WTC11 (cell line): ENCODE measurements at places on chromosomes 2 and 18. TPM values are rescaled to one million over a fixed set of nuclear protein-coding genes. Genes with fewer than 3 reads are reported as not detected.

Gene NIF3L1
- 49.1 to 51.2 TPM (median 50.6 TPM) in 3 replicates for total RNA-seq

Gene MARCO
- 0.11 to 0.39 TPM in 2 of 3 replicates, not detected in the other for total RNA-seq

Gene DNER
- total RNA-seq: 2.5 to 3.7 TPM (median 2.9 TPM) in 3 replicates

Gene ABCB11
- 0.02 to 0.77 TPM (median 0.02 TPM) in 3 replicates for total RNA-seq

Gene CREG2
- total RNA-seq: 1.1 to 1.7 TPM (median 1.6 TPM) in 3 replicates

Gene CPO
- total RNA-seq: 0.37 to 1.2 TPM (median 0.46 TPM) in 3 replicates

Gene ST8SIA5
- total RNA-seq: 2.8 to 5.4 TPM (median 3.1 TPM) in 3 replicates

Gene RUFY4
- total RNA-seq: 0.31 to 0.64 TPM (median 0.57 TPM) in 3 replicates

Gene HOXD9
- total RNA-seq: not detected in 3 replicates

Gene SLC4A5
- total RNA-seq: 0.62 to 1.8 TPM (median 1.2 TPM) in 3 replicates

Gene SMC6
- total RNA-seq: 39.9 to 46.7 TPM (median 40.5 TPM) in 3 replicates

DNA sequence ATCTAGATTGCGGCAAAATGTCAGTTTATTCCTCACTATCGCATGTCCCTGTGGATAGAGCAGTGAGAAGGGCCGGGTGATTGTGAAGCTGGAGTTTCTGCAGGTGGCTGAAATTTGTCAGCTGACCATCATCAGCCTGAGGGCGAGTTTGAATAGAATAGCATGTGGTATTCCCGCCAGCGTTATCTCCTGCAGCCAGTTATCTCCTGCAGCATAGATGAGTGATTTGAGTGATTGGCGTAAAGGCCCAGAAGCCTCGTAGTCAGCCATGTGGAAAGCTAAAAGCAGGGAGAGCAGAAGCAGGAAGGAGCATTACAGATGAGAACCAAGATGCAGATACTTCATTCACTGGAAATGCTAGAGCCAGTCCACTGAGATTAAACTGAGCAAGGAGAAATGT lies 65.5 kb downstream of the CABLES1 start:
- DNase-seq: no peak
- H3K27me3 ChIP-seq: no peaks in the 10 kb centered on the region
- peaks cover 66% of the 10 kb centered on the region for H3K36me3 ChIP-seq
- H3K4me3 ChIP-seq: no peak overlapping the region
- no peak overlapping the region for H3K27ac ChIP-seq

GRCh38 chr2:153299809-153300208 lies 178.8 kb downstream of the RPRM start:
- H3K27me3 ChIP-seq: no peaks in the 10 kb centered on the region; the same call in 1 of the 2 replicates
- H3K4me1 ChIP-seq: peaks cover 13% of the 10 kb centered on the region
- no peak overlapping the region for H3K27ac ChIP-seq

GRCh38 chr2:73232403-73233153 lies 461 bp downstream of the PRADC1 start:
- H3K36me3 ChIP-seq: peaks cover 4% of the 10 kb centered on the region; the same call in 1 of the 2 replicates
- DNase-seq: no peak
- H3K27ac ChIP-seq: no peak overlapping the region
- no peaks in the 10 kb centered on the region; the same call in 1 of the 2 replicates for H3K27me3 ChIP-seq

- no peak overlapping the region for H3K4me3 ChIP-seq
- no peak overlapping the region for H3K27ac ChIP-seq
- no peaks in the 10 kb centered on the region for H3K36me3 ChIP-seq
These were observed 456.3 kb downstream of the DLGAP1 start for GRCh38 chr18:3998698-3999333.

- H3K4me1 ChIP-seq: peaks cover 4% of the 10 kb centered on the region
- no peak for DNase-seq
- H3K27ac ChIP-seq: no peak overlapping the region
- no peak overlapping the region for H3K4me3 ChIP-seq
These were observed 389.0 kb upstream of the ETAA1 start for GRCh38 chr2:67008155-67008554.

GRCh38 chr2:215917953-215918620 lies 95.3 kb downstream of the MREG start:
- peak overlapping the region; percentile 24; the same call in 1 of the 2 replicates for H3K4me3 ChIP-seq
- no peaks in the 10 kb centered on the region; the same call in 1 of the 2 replicates for H3K27me3 ChIP-seq
- H3K4me1 ChIP-seq: peaks cover 73% of the 10 kb centered on the region
- H3K27ac ChIP-seq: peak overlapping the region; percentile 98
- no peak for DNase-seq
- H3K36me3 ChIP-seq: peaks cover 7% of the 10 kb centered on the region

DNA sequence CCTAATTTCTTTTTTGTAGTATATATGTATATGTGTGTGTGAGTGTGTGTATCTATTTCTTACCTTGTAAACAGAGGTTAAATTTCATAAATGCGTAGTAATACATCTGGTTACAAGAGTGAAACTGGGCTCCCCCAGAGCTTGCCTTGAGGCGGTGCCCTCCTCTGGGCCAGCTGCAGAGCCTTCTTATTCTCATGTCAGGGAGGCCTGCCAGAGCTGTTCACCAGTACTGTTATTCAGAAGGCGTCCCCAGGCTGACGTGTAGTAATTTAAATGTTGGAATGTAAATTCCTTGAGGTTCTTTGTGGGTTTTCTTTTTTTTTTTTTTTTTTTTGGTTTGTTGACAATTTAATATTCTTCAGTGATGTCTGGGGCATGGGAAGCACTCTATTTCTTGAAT lies 11.2 kb downstream of the COPS8 start:
- no peak overlapping the region for H3K4me3 ChIP-seq
- H3K27ac ChIP-seq: no peak overlapping the region
- H3K4me1 ChIP-seq: peaks cover 15% of the 10 kb centered on the region
- peaks cover 52% of the 10 kb centered on the region for H3K36me3 ChIP-seq
- no peak for DNase-seq
- H3K27me3 ChIP-seq: no peaks in the 10 kb centered on the region

DNA sequence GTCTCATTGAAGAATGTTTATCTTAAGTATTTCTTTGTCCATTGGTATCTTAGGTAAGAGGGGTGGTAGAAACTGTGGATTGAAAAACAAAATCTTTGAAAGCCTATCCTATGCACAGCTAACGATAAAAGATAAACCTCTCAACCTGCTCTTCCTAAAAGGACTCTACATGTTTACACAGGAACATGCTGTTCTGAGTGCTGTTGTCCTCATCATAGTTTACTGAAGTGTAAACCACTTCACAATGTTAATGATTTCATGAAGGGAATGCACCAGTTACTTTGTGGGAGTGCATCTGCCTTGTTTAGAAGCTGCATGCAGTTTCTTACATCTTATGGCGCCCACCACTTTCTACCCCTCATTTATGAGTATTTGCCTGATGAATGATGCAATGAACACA lies 1.2 kb downstream of the ACMSD start:
- H3K36me3 ChIP-seq: peaks cover 19% of the 10 kb centered on the region
- no peaks in the 10 kb centered on the region for H3K27me3 ChIP-seq
- H3K27ac ChIP-seq: no peak overlapping the region
- DNase-seq: no peak
- peaks cover 19% of the 10 kb centered on the region; the same call in 1 of the 2 replicates for H3K4me1 ChIP-seq

DNA sequence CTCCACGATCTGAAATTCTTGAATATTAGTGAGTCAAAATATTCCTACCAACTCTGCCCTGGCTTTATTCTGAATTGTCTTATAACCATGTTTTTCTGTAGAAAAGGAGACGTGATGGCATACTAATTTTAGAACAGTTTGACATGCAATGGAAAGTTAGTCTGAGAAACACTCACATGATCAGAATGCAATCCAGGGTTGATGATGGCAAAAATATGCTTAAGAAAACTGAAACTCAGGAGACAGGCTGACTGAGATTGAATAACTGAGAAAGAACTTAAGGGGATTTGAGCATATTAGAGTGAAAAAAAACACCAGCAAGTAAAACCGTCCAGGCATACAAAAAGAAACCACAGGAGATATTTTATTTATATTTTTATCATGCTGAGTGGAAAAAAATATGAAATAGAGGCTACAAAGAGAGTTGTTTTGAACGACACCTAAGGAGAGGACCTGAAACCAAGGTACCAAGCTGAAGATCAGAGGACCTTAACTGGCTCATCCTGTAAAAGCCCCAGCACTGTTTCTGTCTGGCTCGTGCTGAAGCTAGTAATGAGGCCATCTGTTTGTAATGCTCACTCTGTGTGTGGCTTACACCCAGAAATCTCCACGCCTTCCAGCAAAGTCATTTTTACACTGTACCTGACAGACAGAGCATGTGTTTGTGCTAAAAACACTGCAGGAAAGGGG lies 437.2 kb upstream of the PKDCC start:
- no peak overlapping the region for H3K4me3 ChIP-seq
- no peaks in the 10 kb centered on the region for H3K27me3 ChIP-seq
- no peak overlapping the region for H3K27ac ChIP-seq

DNA sequence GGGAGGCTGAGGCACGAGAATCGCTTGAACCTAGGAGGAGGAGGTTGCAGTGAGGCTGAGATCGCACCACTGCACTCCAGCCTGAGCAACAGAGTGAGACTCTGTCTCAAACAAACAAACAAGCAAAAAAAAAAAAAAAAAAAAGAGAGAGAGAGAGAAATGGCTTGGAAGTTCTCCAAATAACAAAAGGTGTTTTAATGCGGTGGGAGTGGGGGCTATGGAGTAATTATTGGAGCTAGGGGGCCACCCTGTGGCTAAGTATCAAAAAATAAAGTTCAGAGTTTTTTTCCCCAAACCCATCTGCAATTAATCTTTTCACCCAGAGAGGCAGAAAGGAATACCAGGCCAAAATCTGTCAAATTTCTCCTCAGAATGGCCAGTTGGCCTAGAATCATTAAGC lies 23.0 kb upstream of the CEP68 start:
- H3K27ac ChIP-seq: no peak overlapping the region
- H3K4me1 ChIP-seq: peaks cover 47% of the 10 kb centered on the region
- peaks cover 8% of the 10 kb centered on the region for H3K36me3 ChIP-seq
- no peaks in the 10 kb centered on the region for H3K27me3 ChIP-seq

- no peaks in the 10 kb centered on the region for H3K36me3 ChIP-seq
- DNase-seq: no peak
- no peak overlapping the region for H3K4me3 ChIP-seq
- peaks cover 3% of the 10 kb centered on the region; the same call in 1 of the 2 replicates for H3K4me1 ChIP-seq
- H3K27me3 ChIP-seq: no peaks in the 10 kb centered on the region
These were observed 91.2 kb downstream of the POU3F3 start for GRCh38 chr2:104945121-104945520.

DNA sequence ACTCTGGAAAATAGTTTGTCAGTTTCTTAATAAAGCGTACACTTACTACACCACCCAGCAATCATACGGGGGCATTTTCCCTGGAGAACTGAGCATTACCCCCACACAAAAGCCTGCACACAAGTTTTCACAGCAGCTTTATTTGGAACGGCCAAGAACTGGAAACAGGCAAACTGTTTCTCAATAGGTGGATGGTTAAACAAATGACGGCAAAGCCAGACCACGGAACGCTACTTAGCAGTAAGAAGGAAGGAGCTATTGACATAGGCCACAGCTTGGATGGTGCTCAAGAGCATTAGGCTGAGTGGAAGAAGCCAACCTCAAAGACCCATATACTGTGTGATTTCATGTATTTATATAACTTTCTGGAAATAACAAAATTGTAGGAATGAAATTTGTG lies 9.0 kb downstream of the MALL start:
- no peaks in the 10 kb centered on the region for H3K4me1 ChIP-seq
- 0 out of 2 replicates have a peak, but pooled peaks cover 3% of the 10 kb centered on the region for H3K36me3 ChIP-seq
- H3K27ac ChIP-seq: no peak overlapping the region
- no peak overlapping the region for H3K4me3 ChIP-seq
- no peak for DNase-seq

DNA sequence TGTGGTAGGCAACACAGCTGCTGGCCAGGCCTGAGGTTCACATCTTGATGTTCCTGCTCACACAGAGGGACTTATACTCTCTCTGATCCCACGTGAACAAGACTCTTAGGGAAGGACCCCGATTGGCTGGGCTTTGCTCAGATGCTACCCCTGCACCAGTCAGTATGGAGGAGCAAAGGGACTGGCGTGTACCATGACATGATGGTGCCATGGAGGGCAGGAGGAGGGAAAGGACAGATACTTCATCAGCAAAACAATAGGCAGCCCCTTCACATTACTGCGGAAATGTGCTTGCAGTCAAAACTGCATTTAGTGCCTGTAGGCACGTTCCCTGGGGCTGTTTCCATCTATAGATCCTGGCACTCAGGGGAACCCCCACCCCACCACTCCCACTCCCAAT lies 42.7 kb downstream of the ZFP36L2 start:
- H3K27me3 ChIP-seq: no peaks in the 10 kb centered on the region
- H3K36me3 ChIP-seq: no peaks in the 10 kb centered on the region
- no peak overlapping the region for H3K4me3 ChIP-seq

DNA sequence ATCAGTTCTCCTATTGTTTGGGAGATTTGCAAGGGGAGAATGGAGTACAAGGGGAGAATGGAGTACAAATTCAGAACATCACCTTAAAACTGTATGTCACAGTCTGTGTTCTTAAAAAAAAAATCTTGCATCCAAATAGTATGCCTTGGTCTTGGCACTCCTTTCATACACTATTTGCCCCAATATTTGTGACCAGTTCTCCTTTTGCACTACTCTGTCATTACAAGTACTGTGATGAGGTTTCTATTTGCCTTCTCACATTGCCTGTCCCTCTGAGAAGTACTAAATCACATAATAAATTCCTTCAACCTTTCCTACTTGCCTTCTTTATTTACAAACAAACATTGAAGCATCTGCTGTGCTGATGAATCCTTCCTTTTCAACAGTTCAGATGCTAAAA lies 36.0 kb upstream of the NCK2 start:
- no peaks in the 10 kb centered on the region for H3K36me3 ChIP-seq
- no peak for DNase-seq

- peak; percentile 32 for DNase-seq
- no peaks in the 10 kb centered on the region; the same call in 1 of the 2 replicates for H3K27me3 ChIP-seq
- peak overlapping the region; percentile 86 for H3K27ac ChIP-seq
These were observed 294.1 kb upstream of the FANCL start for GRCh38 chr2:58535182-58535581.

DNA sequence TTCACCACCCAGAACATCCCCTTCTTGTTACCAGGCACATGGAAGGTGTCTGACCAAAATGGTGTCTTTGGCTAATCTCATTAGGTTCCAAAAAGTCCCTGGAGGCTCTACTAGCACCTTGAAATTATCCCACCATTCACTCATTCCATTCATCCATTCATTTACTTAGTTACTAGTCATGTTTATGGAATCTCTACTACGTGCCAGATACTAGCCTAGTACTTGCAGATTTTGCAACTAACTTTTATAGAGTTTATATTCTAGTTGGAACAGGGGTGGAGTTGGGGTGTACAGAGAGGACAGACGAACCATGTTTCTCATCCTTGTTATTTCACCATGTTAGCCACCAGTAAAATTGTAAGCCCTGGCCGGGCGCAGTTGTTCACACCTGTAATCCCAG lies 4.0 kb upstream of the NOP58 start:
- H3K27ac ChIP-seq: no peak overlapping the region
- H3K4me3 ChIP-seq: no peak overlapping the region
- H3K36me3 ChIP-seq: no peaks in the 10 kb centered on the region
- DNase-seq: no peak
- H3K4me1 ChIP-seq: 0 out of 2 replicates have a peak, but pooled peaks cover 3% of the 10 kb centered on the region

DNA sequence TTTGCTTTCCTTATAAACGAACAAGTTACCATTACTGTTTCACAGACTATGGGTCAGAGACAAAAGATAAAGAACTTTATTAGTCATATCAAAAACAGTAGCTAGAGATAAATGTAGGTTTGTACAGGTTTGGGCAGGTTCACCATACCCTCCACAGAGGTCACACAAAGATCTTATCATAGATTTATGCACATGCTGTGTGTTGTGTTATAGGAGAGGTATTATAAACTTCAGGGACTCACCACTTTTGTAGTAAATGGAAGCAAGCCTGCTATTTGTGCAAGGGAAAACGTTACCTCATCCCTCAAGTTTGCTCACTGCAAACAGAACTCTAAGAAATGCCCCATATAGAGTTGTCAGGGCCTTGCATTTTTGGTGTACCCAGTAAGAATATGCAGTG lies 584.5 kb upstream of the LRRTM1 start:
- no peak for DNase-seq
- no peak overlapping the region for H3K4me3 ChIP-seq
- no peak overlapping the region for H3K27ac ChIP-seq
- H3K36me3 ChIP-seq: no peaks in the 10 kb centered on the region
